ENCODE measurements at places on chromosomes 1 and 21.
A peak's percentile ranks its signal among the peaks of the same experiment; 100 is the strongest.

GRCh38 chr1:113983391-113983790 is 4.1 kb downstream of the OLFML3 start:
- DNase-seq = no peak

DNA sequence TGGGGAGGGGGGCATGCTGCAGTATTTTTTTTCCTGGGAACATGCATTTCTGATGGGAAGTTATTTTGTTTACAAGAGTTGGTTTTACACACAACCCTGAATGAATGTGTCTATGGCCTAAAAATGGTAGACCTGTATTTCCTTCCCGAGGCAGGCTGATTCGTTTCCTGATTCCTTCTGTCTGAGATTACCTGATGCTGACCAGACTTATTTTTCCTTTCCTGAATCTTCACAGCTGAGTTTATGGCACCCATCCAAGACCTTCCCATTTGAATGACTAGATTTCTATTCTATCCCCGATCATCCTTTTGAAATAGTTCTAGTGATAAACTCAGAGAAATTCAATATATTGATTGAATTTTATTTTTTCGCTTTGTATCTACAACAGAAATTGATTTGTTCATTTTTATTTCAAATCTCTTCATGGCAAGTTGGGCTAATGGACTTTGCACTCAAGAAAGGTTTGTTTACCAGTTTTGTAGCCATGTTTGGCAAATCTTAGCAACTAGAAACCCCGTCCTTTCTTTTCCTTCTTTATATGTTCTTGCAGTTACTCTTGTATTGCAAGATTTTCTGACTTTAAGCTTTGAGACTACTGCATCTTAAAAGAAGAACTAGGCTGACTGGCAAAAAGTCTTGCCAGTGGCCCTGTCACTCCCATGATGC is 15.9 kb upstream of the PLEKHM2 start:
- no peak for DNase-seq

DNA sequence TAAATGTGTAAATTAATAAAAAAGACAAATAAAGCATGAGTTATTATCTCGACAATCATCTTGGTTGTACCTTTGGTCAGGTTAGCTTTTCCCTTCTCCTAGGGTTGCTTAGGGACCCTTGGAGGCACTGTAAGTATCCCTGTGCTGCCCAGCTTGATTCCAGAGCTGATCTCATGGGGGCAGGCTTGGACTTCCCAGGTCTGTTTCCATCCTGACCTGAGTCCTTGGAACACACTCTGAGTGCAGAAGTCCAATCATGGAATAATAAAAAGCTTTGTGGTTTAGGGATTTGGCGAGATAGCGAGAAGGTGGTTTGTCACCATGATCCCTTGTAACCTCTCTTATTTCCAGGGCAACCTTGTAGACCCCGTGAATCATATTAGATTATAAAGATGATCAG is 18.7 kb upstream of the PAPPA2 start:
- DNase-seq = no peak

DNA sequence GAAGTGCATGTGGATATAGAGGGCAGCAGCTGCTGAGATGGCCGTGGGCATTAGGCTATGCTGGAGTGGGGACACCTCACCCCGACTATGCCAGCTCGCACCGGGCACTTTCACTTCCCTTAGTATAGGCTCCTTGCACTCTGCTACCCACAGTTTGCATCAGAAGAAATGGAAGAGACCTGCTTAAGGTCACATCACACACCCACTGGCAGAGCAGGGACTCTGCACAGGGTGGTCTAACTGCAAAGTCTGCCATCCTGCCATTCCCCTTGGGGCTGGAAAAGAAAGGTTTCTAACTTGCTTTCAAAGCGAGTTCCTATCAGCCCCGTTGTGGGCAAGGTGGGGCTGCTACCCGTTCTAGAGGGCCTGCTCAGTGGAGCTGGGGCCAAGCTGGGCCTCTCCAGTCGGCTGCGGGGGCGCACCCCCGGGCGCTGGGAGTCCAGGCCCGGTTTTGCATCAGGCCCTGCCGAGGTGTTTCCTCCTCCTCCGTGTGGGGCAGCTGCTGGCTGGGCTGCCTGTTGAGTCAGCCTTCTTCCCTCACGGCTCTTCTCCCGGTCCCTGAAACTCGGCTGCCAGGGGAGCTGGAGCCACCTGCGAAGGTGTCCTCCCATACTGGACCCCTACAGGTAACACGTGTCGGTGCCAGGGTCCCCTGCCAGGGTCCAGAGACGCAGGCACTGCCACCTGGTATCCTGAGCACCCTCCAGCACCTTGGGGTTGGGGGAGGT is at the start of gene SYTL1:
SYTL1 (plus strand) TSS at position 498 of the 728 bp plus-strand sequence. CDS start 3,313 bp downstream, outside the sequence.
- DNase-seq = peak; percentile 76

DNA sequence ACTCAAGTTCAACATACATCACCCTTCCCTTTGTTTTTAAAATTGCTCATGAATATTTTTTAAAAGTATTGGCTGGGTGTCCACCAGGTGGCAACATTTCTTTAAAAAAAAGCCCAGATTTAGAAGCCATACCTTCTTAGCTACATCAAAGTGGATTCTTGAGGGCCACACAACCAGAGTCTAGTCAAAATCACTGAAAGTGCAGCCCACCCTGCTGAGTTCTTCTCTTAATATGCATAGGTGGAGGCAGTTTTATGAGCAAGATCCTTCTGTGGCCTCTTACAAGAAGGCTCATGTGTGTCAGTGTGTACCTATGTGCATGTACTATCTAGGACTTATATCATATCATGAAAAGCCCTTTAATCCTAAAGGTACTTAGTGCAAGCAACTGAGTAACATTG is 16.9 kb upstream of the GNG12 start:
- peak; percentile 23 for DNase-seq

- no peak for DNase-seq
These were observed 20.4 kb downstream of the PRPF38A start for GRCh38 chr1:52424813-52425212.

- no peak for DNase-seq
These were observed 875.5 kb upstream of the ADGRL2 start for GRCh38 chr1:80925130-80925805.

GRCh38 chr21:33362044-33362555 is 37.3 kb downstream of the IFNAR1 start:
- DNase-seq = no peak

DNA sequence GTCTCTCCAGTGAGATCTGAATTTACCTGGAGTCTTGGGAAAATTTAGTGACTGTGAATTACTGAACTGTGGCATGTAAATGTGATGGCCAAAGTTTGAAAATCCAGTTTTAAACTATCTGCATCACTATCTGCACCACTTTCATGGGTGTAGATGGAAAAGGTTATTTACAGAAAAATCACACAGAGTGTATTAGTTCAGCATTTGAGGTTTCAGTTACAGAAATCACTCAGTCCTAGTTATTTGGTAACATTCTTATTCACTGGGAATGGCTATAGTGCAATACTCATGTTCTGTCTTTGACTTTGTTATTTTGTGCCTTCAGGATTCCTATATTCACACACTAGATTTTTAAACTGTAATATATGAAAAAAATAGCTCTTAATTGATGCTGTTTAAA is 60.6 kb upstream of the IFI44L start:
- no peak for DNase-seq

- no peak for DNase-seq
These were observed 209.2 kb downstream of the SDCCAG8 start for GRCh38 chr1:243465081-243465480.
